Kidney epithelial cell (primary cell): ENCODE measurements at places on chromosomes 5 and 9. TPM values are rescaled to one million over a fixed set of nuclear protein-coding genes. Genes with fewer than 3 reads are reported as not detected.

Gene PCDHB5
- 3.1 and 6.7 TPM in 2 replicates for total RNA-seq

GRCh38 chr9:131762356-131762932 is 22.6 kb upstream of the RAPGEF1 start:
- no peak for DNase-seq

DNA sequence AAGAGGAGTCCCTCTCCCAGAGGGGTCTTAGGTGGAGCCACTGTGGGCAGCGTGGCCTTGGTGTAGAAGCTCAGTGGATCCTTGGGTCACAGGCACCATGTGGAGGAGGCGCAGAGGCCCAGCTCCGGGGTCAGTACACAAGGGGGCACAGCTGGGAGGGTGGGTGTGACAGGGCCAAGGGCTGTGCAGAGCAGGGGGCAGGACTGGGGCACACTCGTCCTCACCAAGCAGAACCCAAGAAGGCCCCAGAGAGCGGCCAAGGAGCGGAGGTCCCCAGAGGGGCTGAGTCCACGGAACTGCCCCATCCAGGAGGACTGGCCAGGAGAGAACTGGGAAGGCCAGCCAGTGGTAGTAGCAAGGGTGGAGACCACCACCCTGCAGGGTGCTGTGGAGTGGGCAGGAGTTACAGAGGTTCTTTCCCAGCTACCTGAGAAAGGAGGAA is 2.5 kb upstream of the LPCAT1 start:
- DNase-seq: no peak

- DNase-seq: no peak
These were observed 177.1 kb downstream of the NFIB start for GRCh38 chr9:14136646-14137370.

DNA sequence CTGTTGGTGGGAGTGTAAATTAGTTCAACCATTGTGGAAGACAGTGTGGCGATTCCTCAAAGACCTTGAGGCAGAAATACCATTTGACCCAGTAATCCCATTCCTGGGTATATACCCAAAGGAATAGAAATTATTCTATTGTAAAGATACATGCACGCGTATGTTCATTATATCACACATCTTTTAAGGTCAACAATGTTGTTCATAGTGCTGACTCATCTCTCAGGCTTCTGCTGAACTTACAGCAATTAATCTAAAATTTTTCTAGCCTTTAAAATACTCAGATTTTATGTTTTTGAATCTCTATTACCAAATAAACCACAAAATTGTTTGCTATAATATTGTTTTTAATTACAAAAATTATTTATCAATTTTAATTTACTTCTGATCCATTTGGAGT is 38.8 kb upstream of the ZNF618 start:
- DNase-seq: no peak

DNA sequence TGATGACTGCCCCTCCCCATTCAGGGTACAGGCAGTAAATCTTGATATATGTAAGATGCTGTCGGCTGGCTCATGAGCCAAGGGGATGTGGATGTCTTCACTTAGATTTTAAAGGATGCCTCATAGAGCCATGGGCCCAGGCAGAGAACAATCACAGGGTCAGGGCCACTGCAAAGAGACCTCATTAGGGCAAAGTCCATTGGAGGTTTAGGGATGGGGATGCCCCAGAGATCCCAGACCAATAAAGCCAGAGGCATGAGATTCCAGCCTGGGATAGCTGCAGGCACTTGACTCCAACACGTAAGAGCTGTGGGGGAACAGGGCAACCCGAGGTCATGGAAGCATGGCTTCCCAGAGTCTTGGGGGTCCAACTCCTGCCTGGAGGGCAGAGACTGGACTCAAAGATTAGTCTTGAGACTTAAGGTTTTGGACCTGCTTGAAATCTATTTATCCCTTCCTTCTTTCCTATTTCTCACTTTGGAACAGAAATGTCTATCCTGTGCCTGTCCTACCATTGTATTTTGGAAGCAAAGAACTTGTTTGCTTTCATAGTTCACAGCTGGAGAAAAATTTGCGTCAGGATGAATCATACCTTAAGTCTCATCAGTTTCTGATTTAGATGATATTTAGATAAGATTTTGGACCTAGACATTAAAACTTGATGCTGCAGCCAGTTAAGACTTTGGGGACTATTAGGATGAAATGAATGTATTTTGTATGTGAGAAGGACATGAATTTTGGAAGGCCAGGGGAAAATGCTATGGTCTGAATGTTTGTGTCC is 101.3 kb upstream of the ADRA1B start:
- no peak for DNase-seq

DNA sequence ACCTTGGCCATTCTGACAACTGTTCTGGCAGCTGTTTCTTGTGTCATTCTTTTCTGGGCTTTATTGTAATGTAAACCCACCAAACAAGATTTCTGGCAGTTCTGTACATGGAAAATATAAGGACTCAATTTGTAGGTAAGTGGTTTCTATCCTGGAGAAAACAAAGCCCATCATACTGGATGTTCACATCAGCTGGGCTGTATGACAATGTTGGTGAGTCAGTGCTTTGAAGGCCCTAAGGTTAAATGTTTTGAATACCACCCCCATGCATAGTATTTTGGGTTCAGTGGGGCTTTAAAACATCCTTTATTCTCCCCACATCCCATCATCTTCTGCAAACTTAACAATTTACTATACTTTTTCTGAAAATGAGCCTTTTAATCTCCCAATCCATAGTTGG is 52.5 kb downstream of the SH3GL2 start:
- DNase-seq: no peak

- no peak for DNase-seq
These were observed 207.1 kb downstream of the SGCD start for GRCh38 chr5:156534085-156534484.

GRCh38 chr9:136119061-136119882 is 597 bp upstream of the TMEM250 start:
- no peak for DNase-seq

- no peak for DNase-seq
These were observed 2.4 kb downstream of the ANXA6 start for GRCh38 chr5:151154931-151155774.

DNA sequence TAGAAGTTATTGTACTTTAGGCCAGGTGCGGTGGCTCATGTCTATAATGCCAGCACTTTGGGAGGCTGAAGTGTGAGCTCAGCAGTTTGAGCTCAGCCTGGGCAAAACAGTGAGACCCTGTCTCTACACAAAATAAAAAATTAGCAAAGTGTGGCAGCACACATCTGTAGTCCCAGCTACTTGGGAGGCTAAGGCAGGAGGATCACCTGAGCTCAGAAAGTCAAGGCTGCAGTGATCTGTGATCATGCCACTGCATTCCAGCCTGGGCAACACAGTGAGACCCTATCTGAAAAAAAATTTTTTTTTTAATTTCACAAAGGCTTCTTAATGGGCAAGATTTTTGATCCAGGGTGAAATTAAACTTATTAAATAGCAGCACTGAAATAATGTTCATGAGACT is 92.8 kb downstream of the CDC42SE2 start:
- DNase-seq: no peak
